OCI-LY7 (cell line): ENCODE measurements at places on chromosomes 11 and 22. TPM values are rescaled to one million over a fixed set of nuclear protein-coding genes. Genes with fewer than 3 reads are reported as not detected.

OTOG gene
- total RNA-seq, result not detected in 2 replicates

TEX54 gene
- total RNA-seq, result 0.89 TPM in 1 of 2 replicates, not detected in the other

SLC17A6 gene
- total RNA-seq, result not detected in 2 replicates

SMTNL1 gene
- total RNA-seq, result not detected in 2 replicates

- no peak for DNase-seq
These were observed 102.1 kb upstream of the FAT3 start for GRCh38 chr11:92122561-92122960.

- DNase-seq, result no peak
These were observed 707.0 kb downstream of the NTM start for GRCh38 chr11:132077416-132077815.

- DNase-seq, result no peak
These were observed 207.5 kb upstream of the ZBED5 start for GRCh38 chr11:11065396-11065795.

DNA sequence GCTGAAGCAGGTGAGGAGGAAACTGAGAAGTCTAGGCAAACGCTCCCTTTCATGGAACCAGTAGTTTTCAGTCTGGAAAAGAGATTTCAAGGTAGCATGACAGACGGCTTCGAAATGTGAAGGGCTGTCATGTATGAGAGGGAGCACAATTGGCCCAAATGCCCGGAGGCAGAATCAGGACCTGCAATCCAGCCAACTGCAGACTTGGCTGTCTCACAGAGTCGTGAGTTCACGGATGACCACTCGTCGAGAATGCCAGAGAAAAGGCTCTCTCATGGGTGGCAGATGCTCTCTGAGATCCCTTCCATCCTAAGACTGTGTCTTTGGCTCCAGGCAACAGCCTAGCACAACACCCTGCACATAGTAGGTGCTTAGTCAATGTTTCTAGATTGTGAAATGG lies 134.8 kb downstream of the DSCAML1 start:
- DNase-seq, result no peak

DNA sequence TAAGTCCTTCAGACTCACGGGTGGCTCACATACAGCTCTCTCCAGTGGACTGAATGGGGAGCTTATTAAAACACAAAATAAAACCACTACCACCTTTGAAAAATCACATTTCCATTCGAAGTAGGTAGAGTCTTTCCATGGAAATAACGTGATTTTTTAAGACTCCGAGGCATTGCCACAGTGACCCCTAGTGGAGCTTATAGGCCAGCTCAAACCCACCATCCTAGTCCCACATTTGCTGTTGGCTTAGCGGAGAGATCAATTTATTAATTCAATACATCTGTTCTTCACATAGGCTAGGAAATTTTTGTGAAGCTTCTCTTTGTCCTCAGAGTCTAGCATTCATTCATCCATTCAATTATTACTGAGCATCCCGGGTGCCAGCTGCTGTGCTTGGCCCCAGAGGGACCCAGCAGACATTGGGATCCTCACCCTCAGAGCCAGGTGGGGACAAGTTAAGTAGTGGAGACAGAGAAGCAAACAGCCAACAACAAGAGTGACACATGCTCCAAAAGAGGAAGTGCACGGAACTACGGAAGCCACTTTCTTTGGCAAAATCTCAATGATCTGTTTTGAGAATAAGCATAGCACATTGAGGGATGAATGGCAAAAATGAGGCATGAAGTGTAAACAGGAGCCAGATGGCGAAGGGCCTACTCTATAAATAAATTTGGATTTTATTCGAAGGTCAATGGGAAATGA lies 10.2 kb upstream of the P4HA3 start:
- DNase-seq, result peak; percentile 31

- no peak for DNase-seq
These were observed 20.9 kb downstream of the TMPRSS13 start for GRCh38 chr11:117908109-117908895.

- DNase-seq, result no peak
These were observed 30.1 kb downstream of the EXT2 start for GRCh38 chr11:44125598-44125997.

DNA sequence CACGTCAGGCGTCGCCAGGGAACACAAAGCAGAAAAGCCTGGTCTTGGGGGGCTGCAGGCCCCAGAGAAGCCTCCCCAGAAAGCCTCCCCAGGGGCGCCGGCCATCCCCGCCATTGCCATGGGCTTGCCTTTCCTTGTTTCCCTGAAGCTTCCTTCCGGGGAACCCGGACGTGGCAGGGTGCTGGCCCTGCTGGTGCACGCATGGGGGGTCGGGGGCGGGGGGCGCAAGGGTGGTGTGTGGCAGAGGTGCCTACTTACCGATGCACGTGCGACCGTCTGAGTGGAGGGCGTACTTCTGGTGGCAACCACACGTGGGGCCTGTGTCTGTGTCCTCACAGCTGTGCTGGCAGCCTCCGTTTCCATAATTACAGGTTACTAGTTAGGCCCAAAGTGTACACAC lies 71.0 kb upstream of the TTLL12 start:
- no peak for DNase-seq

DNA sequence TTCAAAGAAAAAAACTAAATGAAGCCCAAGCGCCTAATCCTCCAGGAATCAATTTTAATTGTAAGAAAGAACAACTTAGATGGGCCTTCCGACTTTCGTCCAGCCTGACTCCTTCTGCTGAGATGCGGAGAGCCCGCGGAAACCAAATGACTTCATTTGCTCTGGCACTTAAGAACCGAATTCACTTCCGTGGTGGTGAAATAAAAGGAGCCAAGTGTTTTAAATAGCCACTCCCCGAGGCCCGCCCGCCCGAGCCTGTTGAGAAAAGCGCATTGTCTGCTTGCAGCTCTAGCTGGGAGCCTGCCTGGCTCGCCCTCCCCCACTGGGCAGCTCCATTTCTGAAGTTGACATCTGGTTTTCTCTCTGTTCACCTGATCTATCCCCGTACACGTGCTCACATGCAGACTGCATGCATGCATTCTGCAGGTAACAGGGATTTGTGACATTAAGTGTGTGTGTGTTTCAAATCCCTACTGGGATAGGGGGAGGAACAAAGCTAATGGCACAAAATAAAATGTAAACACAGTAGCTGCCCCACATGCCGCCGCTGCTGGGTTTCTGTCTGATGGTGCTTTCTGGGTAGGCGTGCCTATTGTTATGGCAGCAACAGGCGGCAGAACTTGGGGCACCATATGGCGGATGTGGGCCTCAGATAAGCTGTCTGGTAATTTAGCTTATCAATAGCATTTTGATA lies 6.2 kb downstream of the TEAD1 start:
- DNase-seq, result no peak

DNA sequence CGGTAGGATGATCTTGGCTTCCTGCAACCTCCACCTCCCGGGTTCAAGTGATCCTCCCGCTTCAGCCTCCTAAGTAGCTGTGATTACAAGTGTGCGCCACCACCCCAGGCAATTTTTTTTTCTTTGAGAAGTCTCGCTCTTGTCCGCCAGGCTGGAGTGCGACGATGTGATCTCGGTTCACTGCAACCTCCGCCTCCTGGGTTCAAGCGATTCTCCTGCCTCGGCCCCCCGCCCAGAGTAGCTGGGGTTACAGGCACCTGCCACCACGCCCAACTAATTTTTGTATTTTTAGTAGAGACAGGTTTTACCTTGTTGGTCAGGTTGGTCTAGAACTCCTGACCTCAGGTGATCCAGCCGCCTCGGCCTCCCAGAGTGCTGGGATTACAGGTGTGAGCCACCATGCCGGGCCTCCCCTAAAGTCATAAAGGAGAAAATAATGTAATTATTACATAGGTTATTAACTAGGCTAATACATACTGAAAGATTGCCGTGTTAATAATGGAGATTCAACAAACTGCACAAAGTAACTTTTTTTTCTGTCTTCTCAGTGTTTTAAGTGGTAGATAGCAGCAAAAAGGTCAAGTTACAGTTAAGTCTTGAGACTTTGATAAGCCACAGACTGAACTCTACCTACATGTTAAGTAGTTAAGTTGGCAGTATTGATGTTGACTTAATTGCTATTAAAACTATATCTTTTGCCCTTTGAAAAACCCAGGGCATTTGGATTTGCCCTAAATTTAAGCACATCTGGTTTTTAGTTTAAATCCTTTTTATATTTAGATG lies 3.9 kb downstream of the CAPRIN1 start:
- no peak for DNase-seq

DNA sequence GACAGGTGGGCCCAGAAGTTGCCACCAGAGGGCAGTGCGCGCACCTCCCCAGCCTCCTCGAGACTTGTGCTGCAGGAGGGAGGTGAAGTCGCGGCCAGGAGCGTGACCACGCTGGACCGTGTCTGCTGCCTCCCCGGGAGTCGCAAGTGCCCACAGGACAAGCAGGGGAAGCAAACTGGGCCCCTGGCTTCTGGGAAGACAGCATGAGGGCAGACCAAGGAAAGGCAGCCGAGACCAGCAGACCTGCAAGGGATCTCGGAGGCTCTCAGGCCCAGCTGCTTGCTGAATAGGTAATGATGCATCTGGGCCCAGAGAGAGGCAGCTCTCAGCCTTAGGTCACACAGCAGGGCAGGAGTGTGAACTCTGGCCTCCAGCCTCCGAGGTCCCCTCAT lies 17.0 kb upstream of the IL2RB start:
- DNase-seq, result peak; percentile 70

- DNase-seq, result no peak
These were observed at the start of gene DRD2 for GRCh38 chr11:113475160-113475761. DRD2 (minus strand) TSS chr11:113475398; CDS start chr11:113424651, 50,747 bp downstream.

DNA sequence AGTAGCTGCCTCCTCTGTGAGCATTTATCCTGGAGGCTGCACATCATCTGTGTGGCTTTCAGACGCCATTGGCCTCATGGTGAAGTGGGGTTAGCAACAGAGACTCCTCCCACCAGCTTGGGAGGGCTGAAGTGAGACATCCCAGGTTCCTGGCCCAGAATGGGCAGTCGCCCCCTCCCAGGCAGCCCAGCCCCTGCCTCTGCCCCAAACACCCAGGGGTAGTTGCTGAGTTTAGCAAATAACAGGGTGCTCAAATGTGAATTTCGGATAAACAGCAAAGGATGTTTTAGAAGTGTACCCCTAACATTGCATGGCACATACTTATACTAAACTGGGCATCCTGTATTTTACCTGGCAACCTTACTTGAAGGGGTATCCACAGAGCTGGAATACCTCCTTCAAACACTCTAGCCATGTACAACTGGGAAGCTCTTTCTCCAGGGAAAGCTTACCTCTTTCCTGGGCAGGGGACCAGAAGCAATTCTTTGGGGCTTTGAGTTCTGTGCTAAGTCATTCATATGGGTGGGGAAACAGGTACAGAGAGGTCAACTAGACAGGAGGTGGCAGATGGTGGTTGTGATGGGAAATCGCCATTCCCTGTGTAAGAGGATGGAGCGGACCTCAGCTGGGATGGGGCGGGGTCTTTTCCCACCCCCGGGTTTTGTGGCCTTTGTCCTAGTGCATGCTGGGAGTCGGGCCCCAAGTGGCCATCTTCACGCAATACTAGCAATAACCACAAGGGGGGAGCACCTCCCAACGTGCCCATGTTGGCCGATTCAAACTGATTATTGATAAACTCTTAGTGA lies 19.3 kb downstream of the MTFP1 start:
- peak; percentile 76 for DNase-seq

- DNase-seq, result no peak
These were observed 28.0 kb upstream of the KRTAP5-6 start for GRCh38 chr11:1668911-1669473.
